Ecto neural progenitor cell (in vitro differentiated cells): ENCODE measurements at places on chromosomes 3 and 15.
A peak's percentile ranks its signal among the peaks of the same experiment; 100 is the strongest.

GRCh38 chr3:100641471-100642032 lies 32.2 kb downstream of the ADGRG7 start:
- no peak for DNase-seq

DNA sequence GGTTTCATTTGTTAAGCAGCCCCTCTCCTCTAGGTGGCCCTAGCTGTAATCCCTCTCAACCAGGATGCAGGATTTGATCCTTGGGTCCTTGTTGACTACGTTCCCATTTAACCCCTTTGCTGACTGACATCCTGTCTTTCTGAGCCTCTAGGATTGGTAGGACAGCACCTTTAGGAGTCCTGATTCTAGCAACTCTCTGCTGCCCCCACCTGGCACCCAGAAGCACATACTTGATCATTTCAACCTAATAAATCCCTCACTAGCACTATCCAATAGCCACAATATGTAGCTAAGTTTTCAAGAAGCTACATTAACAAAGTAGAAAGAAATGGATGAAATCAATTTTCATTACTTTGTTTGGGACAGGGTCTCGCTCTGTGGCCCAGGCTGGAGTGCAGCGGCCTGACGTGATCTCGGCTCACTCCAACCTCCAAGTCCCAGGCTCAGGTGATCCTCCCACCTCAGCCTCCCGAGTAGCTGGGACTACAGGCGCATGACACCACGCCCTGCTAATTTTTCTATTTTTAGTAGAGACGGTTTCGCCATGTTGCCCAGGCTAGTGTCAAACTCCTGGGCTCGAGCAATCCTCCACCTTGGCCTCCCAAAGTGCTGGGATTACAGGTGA lies 28.3 kb downstream of the RSL24D1 start:
- DNase-seq = peak; percentile 79

GRCh38 chr3:195911946-195912270 lies 3.6 kb upstream of the TNK2 start:
- no peak for DNase-seq

DNA sequence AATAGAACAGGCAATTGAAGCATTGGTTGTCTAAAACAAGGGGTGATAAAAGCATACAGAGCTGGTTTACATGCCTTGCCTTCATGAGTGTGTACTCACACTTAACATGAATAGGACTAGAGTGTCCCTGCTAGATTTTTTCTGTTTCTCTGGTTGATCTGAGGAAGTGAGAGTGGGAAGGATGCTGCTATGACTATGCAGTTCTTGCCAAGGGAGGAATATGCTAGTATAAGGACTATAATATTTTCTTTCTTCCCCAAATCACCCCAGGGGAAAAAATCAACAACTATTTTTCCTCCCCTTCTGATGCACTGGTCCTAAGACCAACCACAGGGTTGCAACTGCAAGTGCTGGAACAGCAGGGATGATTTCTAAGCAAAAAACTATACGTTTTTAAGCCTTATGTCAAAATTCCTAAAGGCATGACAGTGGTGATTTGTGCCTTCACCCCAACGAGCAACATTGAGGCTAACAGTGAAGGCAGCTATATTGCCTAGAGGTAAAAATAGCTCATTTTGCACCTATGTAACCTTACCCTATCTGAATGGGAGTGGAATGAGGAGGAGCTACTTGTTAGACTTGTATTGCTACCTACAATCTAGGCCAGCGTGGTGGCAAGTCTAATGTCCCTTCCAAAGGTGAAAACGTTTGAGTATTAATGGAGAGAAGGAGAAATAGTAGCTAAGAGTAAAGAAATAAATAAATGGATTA lies 33.5 kb upstream of the USP8 start:
- no peak for DNase-seq

DNA sequence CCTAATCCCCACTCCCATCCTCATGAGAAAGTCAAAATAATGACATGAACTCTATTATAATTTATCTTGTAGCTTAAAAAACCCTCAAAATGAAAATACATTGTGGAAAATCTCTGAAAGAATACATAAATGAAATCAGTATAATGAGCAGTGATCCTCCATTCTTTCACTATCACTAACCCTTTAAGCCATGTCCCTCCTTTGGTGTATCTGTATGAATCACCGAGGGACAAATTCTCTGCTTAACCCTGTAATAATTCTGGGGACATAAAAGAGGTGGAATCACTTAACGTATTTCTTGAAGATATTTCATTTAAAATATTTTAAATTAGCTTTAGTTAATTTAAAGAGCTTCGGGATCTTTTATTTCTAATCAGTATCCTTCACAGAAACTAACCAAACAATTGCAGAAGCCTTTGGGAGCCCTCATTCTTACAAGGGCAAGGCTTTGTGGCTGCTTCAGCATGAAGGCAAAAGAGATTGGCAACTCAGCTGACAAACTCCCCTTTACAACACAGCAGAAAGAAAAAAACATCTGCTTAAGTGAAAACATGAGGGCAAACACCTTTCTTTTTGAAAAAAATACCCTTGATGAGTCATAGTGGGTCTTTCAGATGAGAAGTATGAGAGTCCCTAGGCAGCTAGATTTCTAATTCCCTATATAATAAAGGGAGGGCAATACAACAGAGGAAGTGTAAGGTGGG lies 44.0 kb upstream of the ALCAM start:
- no peak for DNase-seq

DNA sequence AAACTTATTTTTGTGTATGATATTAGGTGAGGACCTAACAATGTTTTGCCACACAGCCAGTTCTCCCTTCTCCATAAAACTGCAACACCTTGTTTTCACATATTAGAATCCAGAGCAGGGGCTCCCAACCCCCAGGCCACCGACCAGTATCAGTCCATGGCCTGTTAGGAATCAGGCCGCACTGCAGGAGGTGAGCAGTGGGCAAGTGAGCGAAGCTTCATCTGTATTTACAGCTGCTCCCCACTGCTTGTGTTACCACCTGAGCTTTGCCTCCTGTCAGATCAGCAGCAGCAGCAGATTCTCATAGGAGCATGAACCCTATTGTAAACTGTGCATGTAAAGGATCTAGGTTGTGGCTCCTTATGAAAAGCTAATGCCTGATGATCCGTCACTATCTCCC lies 185.9 kb upstream of the NSMCE3 start:
- no peak for DNase-seq

- no peak for DNase-seq
Measured at GRCh38 chr3:164524201-164524600, 554.1 kb downstream of the SI start.

DNA sequence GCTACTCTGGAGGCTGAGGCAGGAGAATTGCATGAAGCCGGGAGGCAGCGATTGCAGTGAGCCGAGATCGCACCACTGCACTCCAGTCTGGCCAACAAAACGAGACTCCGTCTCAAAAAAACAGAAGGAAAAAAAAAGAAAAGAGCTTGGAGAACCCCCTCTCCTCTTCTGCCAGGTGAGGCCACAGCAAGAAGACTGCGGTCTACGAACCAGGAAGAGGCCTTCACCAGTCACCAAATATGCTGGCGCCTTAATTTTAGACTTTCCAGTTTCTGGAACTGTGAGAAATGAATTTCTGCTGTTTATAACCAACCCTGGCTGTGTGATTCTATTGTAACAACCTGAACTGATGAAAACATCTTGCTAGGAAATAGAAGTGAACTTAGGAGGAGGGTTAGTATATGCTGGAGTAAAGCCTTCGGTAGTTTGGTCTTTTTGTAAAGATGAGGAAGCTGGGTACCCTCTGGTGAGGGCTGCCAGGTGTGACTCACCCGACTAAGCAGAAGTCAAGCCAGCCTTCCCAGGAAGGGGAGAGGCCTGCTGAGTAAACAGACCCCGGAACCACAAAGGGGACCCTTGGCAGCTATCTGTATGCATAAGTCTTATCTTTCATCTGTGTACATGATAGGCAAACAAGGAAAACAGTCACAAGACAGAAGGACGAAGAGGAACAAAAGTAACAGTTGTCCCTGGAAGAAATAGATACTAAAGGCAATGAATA lies 78.7 kb downstream of the KLF13 start:
- DNase-seq = no peak

- DNase-seq = no peak
Measured at GRCh38 chr15:45221053-45221599, 30.9 kb upstream of the SLC28A2 start.

- DNase-seq = no peak
Measured at GRCh38 chr3:49489247-49489646, 19.2 kb downstream of the DAG1 start.

GRCh38 chr15:98827217-98827616 lies 178.9 kb downstream of the IGF1R start:
- no peak for DNase-seq
